ENCODE measurements at places on chromosomes 7 and 10.

DNA sequence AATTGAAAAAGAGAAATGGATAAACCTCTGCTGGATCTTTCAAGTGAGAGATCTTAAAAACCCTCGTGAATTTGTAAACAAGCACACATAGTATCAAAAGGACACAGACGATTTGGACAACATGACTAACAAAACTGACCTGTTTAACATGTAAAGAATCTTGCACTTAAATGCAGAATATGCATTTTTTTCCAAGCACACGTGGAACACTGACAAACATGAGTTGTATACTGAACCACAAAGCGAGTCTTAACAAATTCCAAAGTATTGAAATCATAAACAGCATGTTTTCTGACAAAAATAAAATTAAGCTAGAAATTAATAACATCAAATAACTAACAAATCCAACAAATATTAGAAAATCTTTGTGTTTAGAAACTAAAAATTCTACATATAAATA lies 65.0 kb upstream of the ZNF746 start:
- no peaks in the 10 kb centered on the region for H3K27me3 ChIP-seq
- no peak overlapping the region for H3K27ac ChIP-seq
- no peak for DNase-seq
- H3K36me3 ChIP-seq = peaks cover 22% of the 10 kb centered on the region

DNA sequence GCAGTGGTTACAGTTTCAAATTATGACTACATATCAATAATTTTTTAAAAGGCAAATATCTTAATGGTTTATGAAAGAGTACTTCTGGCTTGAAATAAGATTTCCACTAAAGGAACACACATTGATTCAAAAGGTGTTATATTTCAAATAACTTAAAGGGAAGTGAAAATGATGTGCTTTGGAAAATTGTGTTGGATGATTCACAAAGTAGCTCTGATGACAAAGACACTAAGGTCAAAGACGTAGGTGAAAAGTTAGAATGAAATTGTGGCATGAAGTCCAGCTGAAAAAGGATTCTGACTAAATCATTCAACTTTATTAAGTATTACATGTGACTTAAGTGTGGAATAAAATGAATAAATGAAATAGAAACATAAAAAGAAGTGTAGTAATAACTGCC lies 20.8 kb upstream of the OR2A5 start:
- H3K27me3 ChIP-seq = no peaks in the 10 kb centered on the region
- no peak overlapping the region for H3K27ac ChIP-seq
- no peak overlapping the region for H3K4me3 ChIP-seq
- no peaks in the 10 kb centered on the region for H3K36me3 ChIP-seq

DNA sequence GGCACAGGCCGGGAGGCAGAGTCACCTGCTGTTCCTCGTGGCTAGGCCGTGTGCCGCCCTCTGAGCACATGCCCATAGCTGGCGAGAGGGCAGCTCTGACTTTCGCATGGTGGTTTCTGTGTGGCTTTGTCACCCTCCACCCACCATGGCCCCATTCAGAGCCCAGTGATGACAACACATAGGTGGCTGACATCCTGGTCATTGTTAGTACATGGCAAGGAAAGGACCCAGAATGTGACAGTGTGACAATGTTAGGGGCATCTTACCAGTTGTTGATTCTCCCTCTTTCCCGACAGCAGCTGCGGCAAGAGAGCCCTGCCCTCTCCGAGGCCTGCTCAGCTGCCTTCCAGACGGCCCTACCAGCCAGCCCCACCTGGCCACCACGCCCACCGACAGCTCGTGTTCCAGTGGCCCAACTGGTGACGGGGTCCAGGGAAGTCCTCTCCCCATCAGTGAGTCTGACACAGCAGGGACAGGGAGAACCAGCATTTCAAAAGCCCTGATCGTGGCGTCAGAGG lies 52.2 kb downstream of the ZNF467 start:
- peaks cover 72% of the 10 kb centered on the region for H3K36me3 ChIP-seq
- H3K4me3 ChIP-seq = no peak overlapping the region
- no peak for DNase-seq
- no peak overlapping the region for H3K27ac ChIP-seq
- H3K4me1 ChIP-seq = peaks cover 30% of the 10 kb centered on the region

DNA sequence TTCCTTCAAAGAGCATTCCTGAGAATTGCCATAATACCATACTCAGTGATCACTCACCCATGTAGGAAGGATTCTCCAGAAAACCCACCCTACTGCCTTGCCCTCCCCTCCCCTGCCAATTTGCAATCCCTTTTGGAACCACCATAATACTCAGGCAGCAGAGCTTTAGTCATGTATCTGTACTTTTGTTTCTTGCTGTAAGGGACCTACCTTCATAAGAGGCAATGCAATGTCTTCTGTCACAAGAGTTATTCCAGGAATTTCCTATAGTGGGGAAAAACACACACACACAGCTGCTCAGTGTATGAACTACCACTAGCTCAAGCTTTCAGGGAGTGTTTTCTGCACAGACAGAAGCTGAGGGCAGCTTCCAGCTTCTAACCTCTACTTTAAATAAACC lies 67.0 kb downstream of the GSAP start:
- H3K27me3 ChIP-seq = no peaks in the 10 kb centered on the region
- no peaks in the 10 kb centered on the region for H3K36me3 ChIP-seq
- no peaks in the 10 kb centered on the region for H3K4me1 ChIP-seq
- DNase-seq = no peak

- H3K4me3 ChIP-seq = no peak overlapping the region
- no peak for DNase-seq
- H3K27me3 ChIP-seq = no peaks in the 10 kb centered on the region
- H3K27ac ChIP-seq = no peak overlapping the region
- H3K4me1 ChIP-seq = peaks cover 7% of the 10 kb centered on the region
- no peaks in the 10 kb centered on the region for H3K36me3 ChIP-seq
Measured at GRCh38 chr10:24446739-24447138, 237.8 kb downstream of the KIAA1217 start.
